ENCODE measurements at places on chromosomes 3 and 15.

GRCh38 chr3:187120326-187120725 lies 19.0 kb downstream of the RPL39L start:
- DNase-seq: no peak

DNA sequence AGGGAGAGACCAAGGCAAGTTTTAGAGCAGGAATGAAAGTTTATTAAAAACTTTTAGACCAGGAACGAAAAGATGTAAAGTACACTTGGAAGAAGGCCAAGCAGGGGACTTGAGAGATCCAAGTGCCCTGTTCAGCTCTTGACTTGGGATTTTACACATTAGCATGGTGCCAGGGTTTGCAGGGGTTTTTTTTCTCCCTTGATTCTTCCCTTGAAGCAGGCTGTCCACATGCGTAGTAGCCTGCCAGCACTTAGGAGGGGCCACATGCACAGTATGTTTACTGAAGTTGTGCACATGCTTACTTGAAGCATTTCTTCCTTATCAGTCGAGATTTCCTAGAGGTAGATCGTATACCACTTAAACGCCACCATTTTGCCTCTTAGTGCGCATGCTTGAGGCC lies 277.5 kb upstream of the AGTR1 start:
- no peak for DNase-seq

DNA sequence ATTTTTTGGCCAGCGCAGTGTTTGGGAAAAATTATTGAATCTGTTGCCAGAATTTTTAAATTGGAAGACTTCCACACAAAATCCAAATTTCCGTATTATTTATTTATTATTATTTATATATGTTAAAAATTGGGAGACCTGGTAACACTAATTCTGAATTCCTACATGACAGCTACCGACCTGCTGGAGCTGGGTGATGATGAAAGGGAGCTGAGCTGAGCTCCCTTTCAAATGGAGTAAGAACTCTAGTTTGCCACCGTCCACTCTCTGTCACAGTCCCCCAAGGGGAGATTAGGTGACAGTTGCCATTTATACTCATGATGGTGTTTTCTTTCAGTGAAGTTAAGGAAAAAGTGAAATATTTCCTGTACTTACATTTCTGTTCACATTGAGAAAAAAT lies 1.4 kb downstream of the CRTC3 start:
- DNase-seq: no peak

DNA sequence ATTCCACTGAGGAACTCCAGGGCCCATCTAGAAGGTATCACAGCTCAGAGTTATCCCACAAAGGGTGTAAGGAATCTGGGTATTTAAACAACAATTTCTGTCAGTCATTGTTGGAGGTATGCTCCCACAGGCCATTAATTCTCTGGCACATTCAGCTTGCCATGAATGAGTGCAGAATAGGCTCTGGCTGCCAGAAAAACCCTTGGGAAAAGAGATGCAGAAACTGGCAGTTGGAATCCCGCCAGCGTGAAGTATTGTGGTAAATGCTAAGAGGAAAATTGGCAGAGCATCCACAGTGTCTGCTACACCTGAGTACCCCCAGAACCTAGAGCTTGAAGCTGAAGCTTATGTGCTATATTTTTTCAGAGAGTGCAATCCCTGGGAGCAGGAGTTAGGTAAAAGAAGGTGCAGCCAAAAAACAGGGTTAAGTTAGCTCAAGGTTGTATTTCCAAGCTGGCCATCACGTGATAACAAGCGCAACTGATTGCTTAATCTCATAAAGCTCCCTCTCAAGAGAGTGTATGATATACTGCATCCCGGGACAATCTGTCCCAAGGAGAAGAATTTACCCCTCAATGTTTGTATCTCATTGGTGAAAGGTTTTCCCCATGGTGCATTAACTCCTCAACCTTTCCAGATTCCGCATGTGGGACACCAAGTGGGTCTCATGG lies 94.2 kb upstream of the ACP3 start:
- no peak for DNase-seq

GRCh38 chr3:6351752-6352151 lies 509.2 kb upstream of the GRM7 start:
- no peak for DNase-seq

GRCh38 chr15:75727851-75728715 lies 15.4 kb upstream of the CSPG4 start:
- DNase-seq: peak; percentile 28

DNA sequence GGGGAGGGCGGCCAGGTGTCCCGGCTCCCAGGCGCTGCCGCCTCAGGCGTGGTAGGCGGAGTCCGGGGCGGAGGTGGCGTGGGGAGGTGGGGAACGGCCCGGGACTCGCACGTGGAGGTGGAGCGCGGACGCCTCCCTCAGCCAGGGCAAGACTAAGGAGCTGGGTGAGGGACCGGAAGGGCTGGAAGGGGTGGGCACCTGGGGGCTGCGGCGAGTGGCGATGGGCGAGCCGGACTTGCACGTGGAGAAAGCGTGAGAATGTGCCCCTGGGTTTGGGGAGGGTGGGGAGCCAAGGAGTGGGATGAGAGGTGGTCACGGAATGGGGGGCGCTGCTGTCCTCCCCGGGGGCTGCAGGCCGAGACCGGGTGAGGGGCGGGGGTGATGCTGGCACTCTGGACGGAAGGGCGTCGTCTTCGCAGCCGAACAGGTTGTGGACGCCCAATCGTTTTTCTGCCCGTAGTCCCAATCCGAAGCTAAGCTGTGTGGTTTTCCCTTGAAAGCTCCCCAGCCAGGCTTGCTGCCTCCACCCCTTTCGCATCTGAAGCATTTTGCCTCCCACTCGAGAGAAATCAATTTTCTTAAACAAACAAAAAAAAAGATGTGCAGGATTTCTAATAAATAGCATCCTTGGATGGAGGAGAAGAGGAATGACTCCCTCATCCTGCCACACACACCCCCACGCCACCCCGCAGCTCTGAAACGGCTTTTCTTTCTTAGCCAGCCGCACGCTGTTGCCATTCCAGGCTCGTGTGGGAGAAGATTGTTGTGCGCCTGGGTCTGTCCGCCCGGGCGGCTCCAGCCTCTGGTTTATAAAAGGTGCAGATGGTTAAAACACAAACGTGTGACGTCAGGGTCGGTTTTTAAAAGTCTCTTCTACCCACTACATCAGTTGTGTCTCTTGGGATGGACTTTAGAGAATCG lies 62.5 kb upstream of the ANKRD28 start:
- DNase-seq: peak; percentile 23

DNA sequence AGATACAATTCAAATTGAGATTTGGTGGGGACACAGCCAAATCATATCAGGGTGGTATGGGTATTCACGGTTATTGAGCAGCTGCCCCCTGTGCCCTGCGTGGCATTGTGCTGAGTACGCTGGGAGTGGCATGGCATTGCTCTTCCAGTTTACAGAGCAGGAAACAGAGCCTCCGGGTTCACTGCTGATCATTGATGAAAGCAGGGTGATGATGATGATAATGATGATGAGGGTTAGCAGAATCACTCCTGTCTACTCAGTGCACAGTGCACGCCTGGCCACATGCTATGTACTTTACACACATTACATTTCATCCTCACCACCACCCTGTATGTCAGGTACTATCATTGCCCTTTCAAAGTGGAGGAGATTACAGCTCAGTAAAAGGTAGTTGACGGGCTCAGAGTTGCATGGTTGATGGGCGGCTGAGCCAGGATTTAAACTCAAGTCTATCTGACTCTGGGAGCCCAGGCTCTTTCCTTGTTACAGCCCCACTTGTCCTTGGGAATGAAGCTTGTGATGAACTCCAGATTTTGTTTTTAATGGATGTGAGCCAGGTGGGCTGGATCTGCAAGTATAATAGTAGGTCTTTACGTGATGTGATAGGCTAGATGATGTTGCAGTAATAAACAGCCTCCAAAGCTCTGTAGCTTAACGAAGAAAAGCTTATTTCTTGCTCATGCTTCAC lies 87.6 kb upstream of the MYZAP start:
- DNase-seq: no peak

GRCh38 chr3:131151-131888 lies 65.2 kb upstream of the CHL1 start:
- DNase-seq: no peak

DNA sequence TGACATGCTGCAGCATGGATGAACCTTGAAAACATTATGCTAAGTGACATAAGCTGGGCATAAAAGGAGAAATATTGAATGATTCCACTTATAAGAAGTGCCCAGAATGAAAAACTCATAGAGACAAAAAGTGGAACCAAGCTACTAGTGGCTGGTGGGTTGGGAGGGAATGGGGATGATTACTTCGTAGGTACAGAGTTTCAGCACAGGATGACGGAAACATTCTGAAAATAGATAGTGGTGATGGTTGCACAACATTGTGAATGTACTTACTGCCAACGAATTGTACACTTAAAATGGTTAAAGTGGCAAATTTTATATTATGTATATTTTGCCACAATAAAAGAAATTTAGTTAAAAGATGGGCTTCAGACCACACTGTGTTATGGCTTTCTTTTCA lies 93.6 kb downstream of the RPLP1 start:
- DNase-seq: no peak

DNA sequence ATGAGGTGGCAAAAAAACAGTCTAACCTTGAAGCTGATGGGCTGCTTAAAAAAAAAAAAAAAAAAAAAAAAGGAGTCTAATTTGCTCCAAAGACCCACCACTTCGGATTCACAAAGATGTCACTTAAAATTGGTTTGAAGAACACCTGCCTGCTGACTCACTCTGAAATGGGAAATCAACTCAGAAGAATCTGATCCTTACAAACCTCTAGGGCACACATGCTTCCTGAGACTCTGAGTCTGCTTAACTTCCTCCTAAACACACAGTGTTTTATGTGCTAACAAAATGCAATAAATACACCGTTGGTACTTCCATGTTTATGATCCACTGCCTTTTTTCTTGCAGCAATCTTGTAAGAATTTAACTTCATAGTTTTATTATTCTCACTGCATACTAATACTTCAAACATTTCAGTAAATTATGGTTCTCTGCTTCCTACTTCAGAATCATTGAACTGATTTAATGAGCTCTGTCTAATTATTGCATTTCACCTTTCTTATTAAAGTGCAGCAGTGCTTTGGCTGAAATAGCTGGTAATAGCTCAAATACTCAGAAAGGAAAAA lies 73.0 kb upstream of the FRMD4B start:
- no peak for DNase-seq

- no peak for DNase-seq
These were observed 60.7 kb downstream of the UBE2E2 start for GRCh38 chr3:23263796-23264195.

DNA sequence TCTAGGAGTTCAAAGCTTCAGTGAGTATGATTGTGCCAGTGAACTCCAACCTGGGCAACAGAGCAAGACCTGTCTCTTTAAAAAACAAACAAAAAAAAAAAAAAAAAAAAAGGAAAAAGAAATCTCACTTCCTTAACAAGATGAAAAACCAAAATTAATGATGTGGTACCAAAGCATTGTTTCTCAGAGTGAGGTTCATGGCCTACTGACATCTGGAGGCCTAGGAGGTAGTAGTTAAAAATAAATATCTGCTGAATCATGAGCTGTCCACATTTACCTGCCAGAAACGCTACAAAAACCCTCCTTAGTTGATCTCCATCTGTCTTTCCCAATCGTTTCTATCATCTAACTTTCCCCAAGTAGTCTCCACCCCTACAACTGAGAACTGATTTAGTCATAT lies 51.2 kb downstream of the EPHA6 start:
- DNase-seq: no peak

- DNase-seq: no peak
These were observed 36.4 kb downstream of the TAMM41 start for GRCh38 chr3:11810276-11810675.

DNA sequence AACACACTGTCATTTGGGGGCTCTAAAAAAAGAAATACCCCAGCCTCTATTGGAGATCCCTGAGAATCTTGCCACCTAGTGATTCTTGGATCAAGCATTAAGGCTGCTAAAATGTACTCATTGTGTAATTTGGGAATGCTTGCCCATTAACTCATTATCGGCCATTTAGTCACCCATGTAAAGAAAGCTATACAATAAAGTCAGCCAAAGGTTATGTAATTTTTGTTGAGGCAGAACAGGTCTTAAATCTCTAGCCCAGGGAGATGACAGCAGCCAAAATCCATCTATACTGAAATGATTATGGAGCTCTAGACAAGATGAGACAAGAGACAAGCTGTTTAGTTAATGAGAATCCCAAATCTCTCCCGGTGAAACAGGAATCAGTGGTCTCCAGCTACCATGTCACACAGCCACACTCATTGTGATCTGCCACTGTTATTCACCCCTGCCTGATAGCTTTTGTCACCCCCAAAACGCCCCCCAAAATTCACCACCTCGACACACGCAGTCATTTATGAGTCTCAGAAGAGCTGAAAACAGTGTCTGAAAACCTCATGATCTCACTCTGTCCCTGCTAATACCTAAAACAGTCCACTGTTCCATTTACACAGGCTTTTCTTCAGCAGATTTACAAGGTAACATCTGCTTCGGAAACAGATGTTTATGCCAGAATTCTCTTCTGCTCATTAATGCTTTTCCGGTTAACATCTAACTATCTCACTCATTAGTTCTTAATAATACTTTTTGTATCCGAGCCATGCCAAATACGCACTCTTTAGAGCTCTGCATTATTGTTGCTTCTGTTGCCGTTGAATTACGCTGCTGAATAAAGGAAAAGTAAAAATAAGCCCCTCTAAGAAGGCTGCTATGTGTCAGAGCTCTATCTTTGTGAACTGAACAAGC lies 138.5 kb downstream of the RORA start:
- no peak for DNase-seq

GRCh38 chr3:14534516-14535191 lies 5.5 kb downstream of the GRIP2 start:
- no peak for DNase-seq

- no peak for DNase-seq
These were observed 240.7 kb downstream of the SHOX2 start for GRCh38 chr3:157865352-157866000.

GRCh38 chr3:32922078-32922477 lies 29.4 kb upstream of the CCR4 start:
- DNase-seq: no peak

DNA sequence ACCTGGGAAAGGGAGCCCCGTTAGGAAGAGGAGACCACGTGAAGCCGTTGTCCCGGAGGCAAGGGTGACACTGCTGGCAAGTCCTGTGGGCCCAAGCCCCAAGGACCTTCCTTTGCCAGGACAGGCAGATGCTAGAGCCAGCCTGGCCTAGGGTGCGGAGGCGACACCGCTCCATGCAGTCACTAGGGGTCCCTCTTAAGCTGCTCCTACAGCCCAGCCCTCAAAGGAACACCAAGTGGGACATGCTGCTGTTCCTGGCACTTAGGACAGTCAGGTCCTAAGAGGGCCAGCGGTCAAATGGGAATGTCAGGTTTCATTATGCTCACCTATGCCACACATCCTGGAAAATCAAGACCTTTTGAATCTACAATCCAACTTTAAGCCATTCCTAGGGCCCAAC lies 59.7 kb downstream of the RPN1 start:
- DNase-seq: no peak

All from caudate nucleus (tissue), 63 donors.